ENCODE measurements at places on chromosomes 11 and 22.

DNA sequence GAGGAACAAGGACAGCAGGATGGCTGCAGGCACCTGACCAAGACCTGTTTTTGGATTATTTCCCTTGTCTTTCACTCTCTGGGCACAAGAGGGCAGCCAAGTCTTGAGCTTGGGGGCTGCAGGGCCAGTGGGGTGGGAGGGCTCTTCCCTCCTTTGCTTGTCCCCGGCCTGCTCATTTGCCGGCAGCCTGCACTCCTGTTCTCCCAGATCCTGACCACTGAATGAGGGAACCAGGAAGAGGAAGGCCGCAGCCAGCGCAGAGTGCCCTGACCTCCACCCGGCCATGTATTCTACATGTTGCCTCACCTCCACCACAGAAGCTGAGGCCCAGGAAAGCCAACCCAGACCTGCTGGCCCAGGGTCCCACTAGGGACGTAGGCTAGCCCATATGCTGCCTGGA, 15.5 kb upstream of the NNMT start:
- peak; percentile 62 for DNase-seq

GRCh38 chr22:23246982-23247766, 66.9 kb downstream of the BCR start:
- no peak for DNase-seq

GRCh38 chr22:38751422-38752346, 4.1 kb downstream of the SUN2 start:
- no peak for DNase-seq

GRCh38 chr22:46067159-46068111, 82.9 kb upstream of the PPARA start:
- no peak for DNase-seq

GRCh38 chr22:39094717-39095389, 2.2 kb upstream of the APOBEC3H start:
- DNase-seq, result no peak

DNA sequence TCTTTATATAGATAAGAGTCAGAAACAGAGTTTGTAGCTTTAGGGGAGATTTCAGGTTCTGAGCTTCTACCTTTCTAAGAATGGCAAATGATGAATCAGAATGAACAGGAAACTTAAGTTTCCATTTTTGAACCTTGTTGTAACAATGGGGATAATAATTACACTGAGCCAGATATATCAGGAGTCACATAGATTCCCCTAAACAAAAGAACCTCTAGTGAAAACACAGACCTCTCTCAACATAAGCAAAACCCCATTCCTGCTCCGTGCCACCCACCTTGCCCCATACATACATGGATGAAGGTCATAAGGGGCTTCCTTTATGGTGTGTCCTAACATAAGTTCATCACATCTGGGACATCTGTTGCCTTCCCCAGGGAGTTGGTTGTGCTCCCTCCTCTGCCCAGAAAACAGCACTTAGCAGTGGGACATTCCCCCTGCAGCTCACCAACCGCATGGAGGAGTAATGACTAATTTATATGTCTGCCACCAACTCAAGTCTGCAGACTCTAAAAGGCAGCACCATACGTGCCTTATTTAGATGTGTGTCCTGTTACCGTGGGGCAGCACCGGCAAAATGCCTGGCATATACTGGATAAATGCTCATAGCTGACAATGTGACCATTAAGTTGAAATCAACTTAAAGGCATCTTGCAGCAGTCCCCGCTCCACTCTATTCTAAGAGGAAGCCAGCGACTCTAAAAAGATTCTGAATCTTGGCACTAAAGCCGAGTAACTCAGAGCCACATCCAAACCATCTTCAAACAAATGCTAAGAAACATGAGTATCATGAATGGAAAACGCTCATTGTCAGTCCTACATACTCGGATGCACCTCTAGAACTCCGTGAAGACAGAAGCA, 8.0 kb downstream of the JAML start:
- DNase-seq, result no peak

- DNase-seq, result no peak
These were observed 163.0 kb downstream of the SPON1 start for GRCh38 chr11:14125529-14125928.

DNA sequence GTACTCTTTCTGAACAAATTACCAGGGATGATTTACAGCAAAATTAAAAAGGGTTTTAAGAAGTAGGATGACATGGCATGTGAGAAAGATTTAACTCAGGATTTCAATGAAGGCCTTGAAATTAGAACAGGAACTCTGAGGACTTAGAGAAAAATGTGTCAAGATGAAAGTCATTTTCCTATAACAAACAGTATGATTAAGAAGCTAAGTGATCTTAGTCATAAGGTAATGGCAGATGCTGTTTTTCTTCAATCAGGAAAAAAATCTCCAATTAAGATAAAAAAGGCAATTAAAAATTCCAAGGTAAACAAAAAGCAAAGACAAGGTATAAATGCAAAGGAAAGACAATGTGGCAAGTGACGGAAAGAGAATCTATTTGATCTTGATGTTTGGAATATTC, 73.5 kb downstream of the GAB2 start:
- DNase-seq, result no peak

- DNase-seq, result no peak
These were observed 239.5 kb downstream of the BUD13 start for GRCh38 chr11:116533186-116533825.

DNA sequence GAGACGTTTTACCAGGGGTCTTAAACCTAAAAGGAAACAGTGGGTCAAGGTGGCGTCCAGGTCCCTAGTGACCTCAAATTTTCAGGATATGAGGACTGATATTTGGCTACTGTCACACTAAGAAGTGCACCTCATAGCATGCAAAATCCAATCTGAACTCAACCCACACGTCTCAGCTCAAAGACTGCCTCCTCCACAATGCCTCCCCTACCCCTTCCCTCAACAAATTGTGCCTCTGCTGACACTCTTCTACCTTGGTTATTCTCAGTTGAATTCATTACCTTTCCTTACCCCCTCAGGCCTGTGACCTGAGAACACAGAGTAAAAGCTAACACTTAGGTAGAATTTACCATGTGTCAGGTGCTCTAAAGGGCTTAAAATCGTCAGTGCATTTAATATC, 12.4 kb upstream of the LIPT2 start:
- no peak for DNase-seq

Data from NCI-H446 (cell line).